Dermis blood vessel endothelial cell (primary cell): ENCODE measurements at places on chromosomes 7 and 10.
A peak's percentile ranks its signal among the peaks of the same experiment; 100 is the strongest.

- DNase-seq: no peak
These were observed 11.4 kb upstream of the SPAG6 start for GRCh38 chr10:22333975-22334282.

GRCh38 chr7:150375662-150376521 lies 3.2 kb upstream of the ZNF775 start:
- no peak for DNase-seq

- peak; percentile 85 for DNase-seq
These were observed 54.9 kb downstream of the PDGFA start for GRCh38 chr7:464454-465401.

DNA sequence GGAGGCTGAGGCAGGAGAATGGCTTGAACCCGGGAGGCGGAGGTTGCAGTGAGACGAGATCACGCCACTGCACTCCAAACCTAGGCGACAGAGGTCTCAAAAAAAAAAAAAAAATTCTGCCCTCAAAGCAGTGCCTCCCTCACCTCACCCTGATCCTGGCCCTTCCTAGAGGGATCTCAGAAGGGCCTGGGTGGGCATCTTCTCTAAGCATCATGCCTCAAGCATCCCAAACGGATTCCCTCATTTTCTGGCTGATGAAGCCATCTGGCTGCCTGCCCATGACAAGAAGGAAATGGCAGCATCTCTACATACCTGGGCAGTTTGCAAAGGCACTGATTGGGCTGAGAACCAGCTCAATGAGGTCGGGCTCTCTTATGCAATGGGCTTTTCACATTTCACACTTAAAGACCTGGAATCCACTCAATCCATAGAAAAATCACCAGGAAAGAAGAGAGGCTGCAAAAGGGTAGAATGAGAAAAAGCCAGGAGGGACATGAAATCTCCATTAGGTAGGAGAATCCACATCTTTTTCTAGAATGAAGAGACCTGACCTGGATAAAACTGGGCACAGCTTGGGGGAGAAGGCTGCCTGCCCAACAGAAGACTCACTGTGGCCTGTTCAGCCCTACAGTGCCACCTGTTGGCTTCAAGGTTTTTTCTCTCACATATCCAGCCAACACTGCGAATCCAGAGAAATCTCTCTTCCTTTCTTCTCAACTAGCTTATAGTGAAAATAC lies 48.1 kb downstream of the PDLIM1 start:
- peak; percentile 77 for DNase-seq

- no peak for DNase-seq
These were observed 83.4 kb upstream of the ANLN start for GRCh38 chr7:36306222-36306621.
